ENCODE measurements at places on chromosomes 3 and 15.

DNA sequence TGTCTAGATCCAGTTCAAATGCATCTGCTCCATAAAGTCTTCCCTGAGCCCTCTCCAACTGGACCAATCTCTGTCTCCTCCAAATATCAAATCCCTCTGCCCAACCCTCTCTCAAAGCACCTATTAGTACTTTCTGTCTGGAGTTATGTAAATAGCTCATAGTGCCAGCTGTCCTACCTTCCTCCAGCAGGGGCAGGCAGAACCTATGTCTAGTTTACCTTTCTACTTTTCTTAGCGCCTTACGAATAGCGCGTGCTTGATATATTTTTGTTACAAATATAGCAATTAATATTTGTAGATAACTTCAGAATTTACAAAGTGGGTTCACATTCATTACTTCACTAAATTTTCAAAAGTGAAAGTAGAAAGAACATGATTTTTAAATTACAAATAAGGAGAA lies 14.0 kb upstream of the CCDC80 start:
- no peak for DNase-seq

- DNase-seq = no peak
Observed at GRCh38 chr3:166444336-166444735, 607.1 kb upstream of the BCHE start.

DNA sequence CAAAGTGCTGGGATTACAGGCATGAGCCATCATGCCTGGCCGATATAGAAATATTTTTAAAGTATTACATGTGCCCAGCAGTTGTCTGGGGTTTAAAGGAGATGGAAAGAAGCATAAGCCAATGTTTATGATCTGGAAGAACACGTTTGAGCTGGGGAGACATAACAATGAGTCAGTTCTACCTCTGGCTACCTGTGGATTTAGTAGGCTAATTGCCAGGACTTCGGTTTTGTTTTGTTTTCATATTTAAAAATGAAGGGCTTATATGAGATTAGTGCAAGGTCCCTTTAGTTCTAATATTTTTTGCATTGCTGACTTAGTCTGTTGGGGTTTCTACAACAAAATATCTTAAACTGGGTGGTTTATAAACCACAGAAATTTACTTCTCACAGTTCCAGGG lies 22.9 kb upstream of the TNFSF10 start:
- DNase-seq = no peak

GRCh38 chr3:183339461-183340086 lies 86.5 kb downstream of the B3GNT5 start:
- no peak for DNase-seq

GRCh38 chr3:146044046-146044445 lies 116.9 kb downstream of the PLOD2 start:
- DNase-seq = no peak

GRCh38 chr15:99703603-99704443 lies 29.4 kb downstream of the LYSMD4 start:
- DNase-seq = no peak

- DNase-seq = no peak
Observed at GRCh38 chr3:7144697-7145308, 283.9 kb downstream of the GRM7 start.

GRCh38 chr15:50315814-50316630 lies 39.0 kb downstream of the GABPB1 start:
- DNase-seq = no peak

DNA sequence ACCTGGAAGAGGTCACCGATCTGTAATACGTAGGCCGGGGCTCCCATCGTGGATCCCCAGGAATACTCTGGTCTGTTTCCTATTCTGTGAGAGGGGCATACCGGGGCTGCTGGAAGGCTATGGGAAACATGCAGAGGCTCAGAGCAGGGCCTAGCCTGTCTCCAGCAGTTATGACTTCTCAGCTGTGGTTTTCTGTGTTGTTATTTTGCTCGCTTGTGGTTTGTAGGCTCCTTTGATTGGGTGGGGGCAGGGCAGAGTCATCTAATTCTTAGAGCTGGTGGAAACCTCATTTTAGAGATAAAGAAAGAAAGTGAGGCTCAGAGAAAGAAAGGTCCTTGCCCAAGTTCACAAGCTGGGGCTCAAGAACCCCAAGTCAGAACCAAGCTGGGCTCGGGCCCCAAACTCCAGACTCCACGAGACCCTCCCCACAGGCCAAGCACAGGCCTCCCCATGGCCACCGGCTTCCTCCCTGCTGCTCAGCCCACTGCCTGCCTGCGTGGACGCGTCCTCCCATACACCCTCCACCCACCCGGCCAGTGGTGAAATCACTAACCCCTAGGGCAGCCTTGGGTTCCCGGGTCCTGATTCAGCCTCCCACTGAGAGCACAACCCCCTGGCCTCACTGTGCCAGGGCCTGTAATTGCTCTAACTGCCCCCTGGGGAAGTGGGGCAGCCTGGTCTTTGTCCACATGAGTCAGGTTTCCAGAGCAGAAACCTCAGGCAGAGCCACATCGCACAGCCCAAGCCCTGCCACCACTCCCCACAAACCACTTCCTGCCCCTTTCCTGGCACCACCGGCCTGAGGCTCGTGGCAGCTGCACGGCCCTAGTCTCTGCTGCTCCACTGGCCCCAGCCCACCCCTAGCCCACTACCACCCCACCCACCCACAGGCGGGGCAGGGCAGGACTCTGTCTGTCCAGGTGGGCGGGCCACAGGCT lies 270.8 kb downstream of the UACA start:
- peak; percentile 74 for DNase-seq

- DNase-seq = no peak
Observed at GRCh38 chr3:49591615-49592014, 37.3 kb downstream of the BSN start.
